Kidney capillary endothelial cell (primary cell): ENCODE measurements at places on chromosomes 4 and X.

DNA sequence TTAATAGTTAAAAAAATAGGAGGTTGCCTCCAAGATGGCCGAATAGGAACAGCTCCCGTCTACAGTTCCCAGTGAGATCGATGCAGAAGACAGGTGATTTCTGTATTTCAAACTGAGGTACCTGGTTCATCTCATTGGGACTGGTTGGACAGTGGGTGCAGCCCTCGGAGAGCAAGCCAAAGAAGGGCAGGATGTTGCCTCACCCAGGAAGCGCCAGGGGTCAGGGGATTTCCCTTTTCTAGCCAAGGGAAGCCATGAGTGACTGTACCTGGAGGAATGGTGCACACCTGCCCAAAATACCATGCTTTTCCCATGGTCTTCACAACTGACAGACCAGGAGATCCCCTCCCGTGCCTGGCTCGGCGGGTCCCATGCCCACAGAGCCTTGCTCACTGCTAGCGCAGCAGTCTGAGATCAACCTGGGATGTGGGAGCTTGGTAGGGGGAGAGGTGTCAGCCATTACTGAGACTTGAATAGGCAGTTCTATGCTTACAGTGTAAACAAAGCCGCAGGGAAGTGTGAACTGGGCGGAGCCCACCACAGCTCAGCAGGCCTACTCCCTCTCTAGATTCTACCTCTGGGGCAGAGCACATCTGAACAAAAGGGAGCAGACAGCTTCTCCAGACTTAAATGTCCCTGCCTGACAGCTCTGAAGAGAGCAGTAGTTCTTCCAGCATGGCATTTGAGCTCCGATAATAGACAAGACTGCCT, 47.5 kb downstream of the PPA2 start:
- DNase-seq, result no peak

GRCh38 chr4:41989994-41990364, 351 bp upstream of the SLC30A9 start:
- peak; percentile 21 for DNase-seq

DNA sequence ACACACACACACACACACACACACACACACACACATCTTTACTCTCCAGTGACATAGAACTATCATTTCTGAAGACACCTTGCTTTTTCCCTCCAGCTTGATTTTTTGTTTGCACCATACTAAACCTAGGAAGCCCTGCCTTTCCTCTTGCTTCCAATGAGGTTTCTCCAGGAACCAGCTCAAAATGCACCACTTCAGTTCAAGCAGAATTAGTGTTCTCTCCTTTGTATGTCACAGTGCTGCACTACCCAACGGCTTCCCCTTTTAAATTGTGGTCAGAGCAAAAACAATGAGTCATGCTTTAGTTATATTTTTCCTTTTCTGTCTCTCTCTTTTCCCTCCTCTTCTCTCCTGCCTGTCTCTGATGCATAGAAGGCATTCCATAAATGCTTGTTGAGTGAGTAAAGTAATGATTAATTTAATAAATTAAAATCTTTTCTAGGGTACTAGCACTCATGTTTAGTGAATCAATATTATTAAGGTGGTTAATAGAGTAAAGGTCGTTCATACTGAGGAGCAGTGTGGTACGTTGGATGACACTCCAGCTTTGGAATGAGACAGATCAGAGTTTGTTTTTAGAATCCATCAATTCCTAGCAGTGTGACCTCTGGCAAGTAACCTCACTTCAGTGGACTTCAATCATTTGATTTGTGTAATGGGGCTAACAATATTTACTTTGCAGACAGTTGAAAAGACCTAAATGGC, 5.9 kb downstream of the RTL3 start:
- DNase-seq, result peak; percentile 3

DNA sequence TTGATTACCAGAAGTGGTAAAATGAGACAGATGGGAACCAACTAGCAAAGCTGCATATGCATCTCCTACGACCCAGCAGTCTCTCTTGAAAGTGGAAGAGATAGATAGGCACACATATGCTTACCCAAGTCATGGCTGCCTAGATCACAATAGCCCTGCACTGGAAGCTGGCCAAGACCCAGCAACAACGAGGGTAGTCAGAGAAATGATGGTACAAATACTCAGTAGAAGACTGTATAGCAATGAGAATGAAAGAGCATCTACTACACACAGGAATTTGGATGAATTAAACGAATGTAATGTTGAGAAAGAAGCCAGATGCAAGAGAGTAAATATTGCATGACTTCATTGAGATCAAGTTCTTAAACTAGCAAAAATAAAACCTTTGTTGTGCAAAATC, 100.3 kb upstream of the FAT1 start:
- DNase-seq, result no peak
